ENCODE measurements at places on chromosomes 5 and 9. TPM values are rescaled to one million over a fixed set of nuclear protein-coding genes. Genes with fewer than 3 reads are reported as not detected.

Gene C8G
- 3.7 TPM for total RNA-seq

DNA sequence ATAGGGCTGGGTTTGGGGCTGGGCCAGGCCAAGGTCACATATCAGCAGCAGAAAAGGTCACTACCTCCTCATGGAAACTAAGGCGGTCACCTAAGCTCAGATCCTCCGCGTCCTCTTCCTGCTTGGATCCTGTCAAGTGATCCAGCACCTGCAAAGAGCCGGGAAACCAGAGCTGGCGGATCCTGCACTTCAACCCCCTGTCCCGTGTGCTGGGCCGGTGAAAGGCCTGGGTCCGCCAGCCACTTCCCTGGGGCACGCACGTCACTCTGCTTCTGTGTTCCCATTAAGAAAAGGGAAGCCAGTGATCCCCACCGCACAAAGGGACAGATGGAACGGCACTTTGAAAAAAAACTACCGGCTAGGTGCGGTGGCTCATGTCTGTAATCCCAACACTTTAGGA lies 61.3 kb upstream of the STXBP1 start:
- no peak overlapping the region for H3K4me3 ChIP-seq
- no peak overlapping the region for H3K27ac ChIP-seq
- H3K27me3 ChIP-seq, result no peaks in the 10 kb centered on the region
- no peaks in the 10 kb centered on the region for H3K36me3 ChIP-seq
- DNase-seq, result no peak

Gene JAKMIP2
- total RNA-seq, result 0.24 TPM

Gene NUP188
- 20.8 TPM for total RNA-seq

Gene SLC23A1
- not detected for total RNA-seq

Gene PDZD2
- 97.4 TPM for total RNA-seq

Measured in heart left ventricle (tissue), 16 donors.